ENCODE measurements at places on chromosomes 16 and 17.

DNA sequence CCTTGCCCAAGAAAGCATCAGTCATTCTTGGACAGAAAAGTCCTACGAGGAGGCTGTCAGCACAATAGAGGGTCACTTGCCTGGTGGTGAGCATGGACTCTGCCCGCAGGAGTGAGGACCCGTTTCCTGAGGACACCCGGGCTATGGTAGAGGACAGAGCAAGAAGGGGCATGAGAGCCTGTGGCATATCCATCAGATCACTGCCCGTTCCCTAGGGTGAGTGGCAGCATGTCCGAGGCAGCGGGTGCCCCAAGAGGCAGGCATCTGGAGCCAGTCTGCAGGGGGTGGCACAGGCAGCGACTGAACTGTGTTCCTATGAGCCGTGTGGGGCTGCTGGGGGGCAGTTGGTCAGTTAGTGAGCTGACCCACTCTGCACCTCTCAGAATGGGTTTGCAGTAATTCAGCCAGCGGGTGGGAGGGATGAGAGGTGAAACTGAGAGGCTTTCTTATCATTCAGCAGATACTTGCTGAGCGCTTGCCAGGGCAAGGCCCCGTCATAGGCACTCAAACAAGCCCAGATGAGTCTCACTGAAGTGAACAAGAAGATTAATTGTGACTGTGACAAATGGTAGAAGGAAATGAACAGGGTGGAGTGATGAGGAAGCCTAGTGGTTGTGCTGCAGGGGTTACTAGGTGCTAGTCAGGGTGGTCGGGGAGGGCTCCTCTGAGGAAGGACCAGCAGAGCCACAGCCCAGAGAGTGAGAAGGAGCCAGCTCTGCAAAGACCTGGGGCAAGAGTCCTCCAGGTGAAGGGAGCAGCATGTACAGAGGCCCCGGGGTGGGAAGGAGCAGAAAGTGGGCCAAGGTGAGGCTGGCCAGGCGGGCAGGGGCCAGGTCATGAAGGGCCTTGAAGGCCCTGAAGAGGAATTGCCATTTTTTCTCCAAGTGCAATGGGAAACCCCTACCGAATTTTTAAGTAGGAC, 87.9 kb downstream of the CLEC16A start:
- no peak for DNase-seq

DNA sequence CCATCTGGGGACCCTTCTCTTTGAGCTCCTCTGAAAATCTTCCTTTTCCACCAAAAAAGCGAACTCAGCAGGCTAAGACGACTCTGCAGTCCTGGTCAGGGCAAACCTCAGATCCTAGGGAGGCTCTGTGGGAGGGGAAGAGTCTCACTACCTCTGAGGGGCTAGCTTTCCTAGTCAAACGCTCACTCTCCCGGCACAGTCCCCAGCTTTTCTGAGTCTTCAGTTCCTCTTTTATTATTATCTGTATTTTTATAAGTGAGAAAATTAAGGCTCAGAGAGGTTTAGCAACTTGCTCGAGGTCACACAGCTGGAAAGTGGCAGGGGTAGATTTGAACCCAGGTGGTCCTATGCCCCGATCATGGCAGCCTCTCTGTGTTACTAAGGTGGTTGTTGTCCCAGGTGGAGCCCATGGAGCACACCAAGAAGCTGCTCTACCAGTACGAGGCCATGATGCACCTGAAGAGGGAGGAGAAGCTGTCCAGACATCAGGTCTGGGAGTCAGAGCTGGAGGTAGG, 9.1 kb upstream of the KATNB1 start:
- DNase-seq: no peak

GRCh38 chr16:52521570-52521969, 25.4 kb downstream of the TOX3 start:
- no peak for DNase-seq

DNA sequence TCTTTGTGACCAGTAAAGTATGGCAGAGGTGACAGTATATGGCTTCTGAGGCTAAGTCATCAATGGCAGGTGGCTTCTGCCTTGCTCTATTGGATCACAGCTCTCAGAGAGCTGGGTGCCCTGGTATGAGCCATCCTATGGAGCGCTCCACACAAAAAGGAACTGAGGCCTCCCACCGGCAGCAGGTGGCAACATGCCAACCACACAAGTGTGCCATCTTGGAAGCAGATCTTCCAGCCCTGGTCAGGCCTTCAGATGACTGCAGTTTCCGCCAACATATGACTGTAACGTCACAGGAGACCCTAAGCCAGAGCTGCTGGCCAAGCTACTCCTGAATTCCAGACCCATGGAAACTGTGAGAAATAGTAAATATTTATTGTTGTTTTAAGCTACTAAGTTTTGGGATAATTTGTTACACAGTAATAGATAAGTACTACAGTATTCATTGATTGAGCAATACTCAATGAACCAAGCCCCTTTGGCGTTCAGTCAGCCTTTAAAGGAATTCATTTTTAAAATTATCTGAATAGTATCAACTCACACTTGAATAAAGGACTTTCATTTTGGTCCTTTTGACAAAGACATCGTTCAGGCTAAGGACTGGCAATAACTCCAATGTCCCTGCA, 69.4 kb upstream of the LHX1 start:
- no peak for DNase-seq

GRCh38 chr16:22098405-22099255, 6.3 kb downstream of the VWA3A start:
- no peak for DNase-seq

DNA sequence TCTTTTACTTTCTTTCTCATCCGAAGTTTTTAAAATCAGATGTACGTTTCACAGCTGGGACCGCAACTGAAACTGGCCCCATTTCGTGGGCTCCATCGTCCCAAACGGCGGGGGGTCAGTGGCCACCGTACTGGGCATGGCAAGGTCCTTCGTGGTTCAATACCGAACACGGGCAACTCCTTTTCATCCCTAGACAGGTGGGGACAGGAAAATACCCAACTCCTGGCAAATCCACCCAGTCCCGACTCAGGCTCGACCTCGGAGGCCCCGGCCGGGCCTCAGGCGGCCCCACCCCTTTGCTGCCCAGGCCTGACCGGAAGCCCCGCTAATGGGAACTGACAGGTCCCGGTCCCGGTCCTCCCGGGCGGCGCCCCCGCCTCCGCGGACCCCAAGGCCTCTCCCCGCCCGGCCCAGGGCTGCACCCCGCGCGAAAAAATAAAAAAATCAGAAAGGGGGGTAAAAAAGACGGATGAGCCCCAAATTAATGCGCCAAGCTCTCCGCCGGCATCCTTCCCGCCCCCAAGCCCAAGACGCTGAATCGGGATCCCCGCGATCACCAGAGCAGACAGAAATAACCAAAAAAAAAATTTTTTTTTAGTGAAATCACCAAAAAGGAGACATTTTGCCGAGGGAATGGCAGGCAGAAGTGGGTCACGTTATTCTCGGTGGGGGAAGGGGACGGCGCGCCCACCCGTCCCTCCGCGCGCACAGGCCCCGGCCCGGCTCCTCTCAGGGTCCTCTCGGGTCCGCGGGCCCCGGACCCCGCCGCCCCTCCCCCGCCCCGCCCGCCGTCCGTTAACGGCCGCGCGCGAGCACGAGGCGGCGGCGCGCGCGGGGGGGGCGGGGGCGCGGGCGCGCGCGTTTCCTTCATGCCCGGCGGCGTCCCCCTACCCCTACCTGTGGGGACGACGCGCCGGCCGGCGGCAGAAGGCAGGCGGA, 562 bp downstream of the ZC3H7A start:
- DNase-seq: no peak

- DNase-seq: no peak
Measured at GRCh38 chr17:51647826-51648225, 387.5 kb downstream of the UTP18 start.

- DNase-seq: no peak
Measured at GRCh38 chr17:41986634-41987033, 20.0 kb downstream of the CNP start.

- no peak for DNase-seq
Measured at GRCh38 chr17:45732926-45733505, 51.1 kb upstream of the CRHR1 start.

DNA sequence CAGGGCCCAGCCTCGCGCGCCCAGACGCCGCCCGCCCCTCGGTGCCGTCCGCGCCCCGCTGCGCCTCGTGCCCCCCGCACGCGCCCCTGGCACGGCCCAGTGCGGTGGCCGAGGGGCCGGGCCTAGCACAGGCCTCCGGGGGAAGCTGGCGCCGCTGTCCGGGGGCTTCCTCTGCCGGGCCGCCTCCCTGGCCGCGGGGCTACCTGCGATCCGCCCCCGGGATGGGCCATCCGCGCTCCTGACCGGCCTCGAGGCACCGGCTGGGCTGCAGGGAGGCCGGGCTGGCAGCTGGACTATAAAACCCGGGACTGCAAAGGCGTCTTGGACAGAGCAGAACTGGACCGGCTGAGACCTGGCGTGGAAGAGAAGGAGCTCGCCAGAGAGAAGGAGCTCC, 783 bp downstream of the BHLHA9 start:
- no peak for DNase-seq

GRCh38 chr17:11682646-11683045, 84.4 kb downstream of the DNAH9 start:
- no peak for DNase-seq

DNA sequence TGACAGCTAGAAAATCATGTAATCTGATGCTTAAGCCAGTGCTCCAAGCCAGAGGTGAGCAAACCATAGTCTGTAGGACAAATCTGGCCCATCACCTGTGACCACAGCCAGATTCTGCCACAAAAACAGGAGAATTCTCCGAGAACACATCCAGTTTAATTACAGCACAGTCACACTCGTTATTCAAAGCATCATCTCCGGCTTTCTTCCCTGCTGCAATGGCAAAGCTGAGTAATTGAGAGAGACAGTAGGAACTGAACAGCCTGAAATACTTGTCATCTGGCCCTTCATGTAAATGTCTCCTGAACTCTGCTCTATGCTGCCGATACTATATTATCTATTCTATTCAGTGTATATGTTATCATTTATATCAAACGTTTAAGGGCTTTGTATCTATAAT, 121.4 kb upstream of the FOXF1 start:
- DNase-seq: no peak

DNA sequence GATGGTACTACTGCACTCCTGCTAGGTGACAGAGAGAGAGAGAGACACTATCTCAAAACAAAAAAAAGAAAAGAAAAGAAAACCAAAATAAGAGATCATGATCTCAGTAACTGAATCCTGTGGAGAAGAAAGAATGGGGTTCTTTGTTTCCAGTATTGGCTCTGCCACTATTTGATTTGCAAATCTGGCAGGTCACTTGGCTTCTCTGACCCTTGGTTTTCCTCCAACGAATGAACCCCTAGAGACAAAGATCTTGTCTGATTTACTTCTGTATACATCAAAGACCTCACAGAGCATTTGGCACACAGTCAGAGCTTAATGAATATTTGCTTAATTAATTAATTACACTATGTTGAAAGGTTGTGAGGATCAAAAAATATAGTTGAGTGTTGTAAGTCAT, 47.9 kb upstream of the NLK start:
- no peak for DNase-seq

Data from GM12891 (cell line).